Left forelimb (tissue), 1 donor: ENCODE measurements at places on chromosomes 7 and 10.

- DNase-seq, result no peak
Measured at GRCh38 chr10:77602913-77603533, 34.6 kb downstream of the KCNMA1 start.

DNA sequence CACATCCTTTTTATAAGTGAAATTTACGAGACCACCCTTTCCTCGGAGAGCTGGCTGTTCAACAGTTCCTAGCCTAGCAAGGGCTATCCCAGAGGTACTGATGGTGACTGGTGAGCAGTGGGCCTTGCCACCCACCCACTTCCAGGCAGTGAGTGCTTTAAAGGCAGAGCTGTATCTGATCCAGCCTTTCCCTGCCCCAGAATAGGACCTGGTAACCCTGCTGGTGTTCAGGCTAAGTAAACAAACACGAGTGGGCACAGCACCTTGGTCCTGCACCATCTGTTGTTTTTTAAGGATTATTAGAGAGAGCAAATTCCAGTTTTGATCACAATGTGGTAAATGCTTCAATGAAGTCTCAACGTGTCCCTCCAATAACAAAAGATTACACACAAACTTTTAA is 75.7 kb downstream of the COBL start:
- no peak for DNase-seq

DNA sequence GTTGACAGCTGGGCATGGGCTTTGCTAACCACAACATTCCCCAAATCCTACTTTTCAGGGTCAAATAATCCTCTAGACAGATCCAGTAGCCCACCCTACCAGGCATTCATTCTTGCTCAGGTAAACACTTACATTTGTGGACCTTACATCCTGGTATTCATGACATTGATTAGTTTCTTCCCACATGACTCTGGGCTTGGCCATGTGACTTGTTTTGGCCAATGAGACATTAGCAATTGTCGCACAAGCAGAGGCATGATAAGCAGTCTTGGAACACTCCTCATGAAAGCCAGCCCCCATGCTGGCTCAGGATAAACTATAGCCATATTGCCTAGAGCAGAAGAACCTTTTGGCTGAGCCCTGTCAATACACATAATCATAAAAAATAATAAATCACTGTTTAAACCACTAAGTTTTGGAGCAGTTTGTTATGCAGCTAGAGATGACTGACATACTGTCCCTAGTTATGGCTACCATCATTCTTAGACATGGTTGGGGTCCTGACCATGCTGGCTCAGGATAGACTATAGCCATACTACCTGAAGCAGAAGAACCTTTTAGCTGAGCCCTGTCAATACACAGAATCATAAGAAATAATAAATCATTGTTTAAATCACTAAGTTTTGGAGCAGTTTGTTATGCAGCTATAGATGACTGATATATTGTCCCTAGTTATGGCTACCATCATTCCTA is 6.3 kb upstream of the COL13A1 start:
- no peak for DNase-seq

- DNase-seq, result no peak
Measured at GRCh38 chr7:112510001-112510742, 29.4 kb downstream of the LSMEM1 start.

DNA sequence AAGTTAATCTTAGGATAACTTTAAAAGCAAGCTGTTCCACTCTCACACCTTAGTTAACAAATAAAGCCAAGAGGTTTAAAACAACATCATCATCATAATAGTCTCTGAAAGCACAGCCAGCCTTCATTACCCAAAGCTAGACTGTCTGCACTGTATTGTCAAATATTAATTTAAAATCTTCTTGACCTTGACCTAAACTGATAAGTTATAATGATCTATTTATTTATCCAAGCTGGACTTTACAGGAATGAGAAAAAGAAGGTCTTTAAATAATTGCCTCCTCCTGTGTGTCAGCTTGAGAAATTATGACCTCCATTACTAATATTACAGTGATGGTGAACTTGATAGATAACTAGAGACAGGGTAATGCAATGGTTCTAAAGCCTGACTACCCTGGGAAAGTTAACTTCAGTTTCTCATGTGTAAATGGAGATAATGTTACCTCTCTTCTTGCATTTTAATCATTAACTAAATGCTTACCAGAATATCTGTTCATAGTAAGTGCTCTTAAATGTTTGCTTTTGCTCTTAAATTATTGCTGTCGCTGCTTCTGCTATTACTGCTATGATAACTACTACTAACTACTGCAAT is 111.0 kb downstream of the KAT6B start:
- no peak for DNase-seq

DNA sequence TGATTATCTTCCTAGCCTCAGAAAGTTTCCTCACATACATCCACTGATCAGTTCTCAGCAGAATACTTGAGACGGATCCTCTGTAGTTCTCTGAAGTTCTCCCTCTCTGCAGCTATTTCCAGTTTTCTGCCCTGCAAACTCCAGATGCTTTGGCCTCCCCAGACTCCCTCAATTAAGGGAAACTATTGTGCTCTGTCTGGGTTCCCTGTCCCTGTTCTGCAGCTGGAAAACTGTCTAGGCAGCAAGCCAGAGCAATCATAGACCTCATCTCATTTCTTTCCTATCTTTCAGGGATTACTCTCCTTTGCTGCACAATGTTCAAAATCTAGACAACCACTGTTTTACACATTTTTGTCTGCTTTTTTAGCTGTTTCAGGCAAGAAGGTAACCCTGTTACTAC is 9.2 kb downstream of the MICU1 start:
- no peak for DNase-seq

DNA sequence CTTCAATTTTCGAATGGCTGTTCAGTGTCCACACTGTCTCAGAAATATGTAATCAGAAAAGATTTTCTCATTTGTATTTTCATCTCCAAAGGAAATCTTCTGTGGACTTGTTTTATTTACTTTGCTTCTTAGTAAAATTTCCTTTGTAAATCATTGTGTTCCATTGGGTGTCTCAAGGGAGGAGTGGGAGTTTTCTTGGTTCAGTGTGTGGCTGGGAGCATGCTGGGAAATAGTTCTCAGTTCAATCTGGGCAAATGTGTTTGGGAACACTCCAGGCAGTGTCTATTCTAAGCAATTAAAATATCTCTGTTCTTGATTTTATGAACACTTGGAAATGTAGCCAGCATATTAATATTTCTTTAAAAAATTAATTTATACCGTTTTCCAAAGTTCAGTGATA is 1019.8 kb downstream of the CNTNAP2 start:
- no peak for DNase-seq

GRCh38 chr7:37532636-37533035 is 84.0 kb upstream of the ELMO1 start:
- DNase-seq, result no peak

- DNase-seq, result no peak
Measured at GRCh38 chr7:82810558-82811259, 352.0 kb downstream of the PCLO start.

- no peak for DNase-seq
Measured at GRCh38 chr10:79473496-79474095, 28.2 kb upstream of the ZCCHC24 start.

DNA sequence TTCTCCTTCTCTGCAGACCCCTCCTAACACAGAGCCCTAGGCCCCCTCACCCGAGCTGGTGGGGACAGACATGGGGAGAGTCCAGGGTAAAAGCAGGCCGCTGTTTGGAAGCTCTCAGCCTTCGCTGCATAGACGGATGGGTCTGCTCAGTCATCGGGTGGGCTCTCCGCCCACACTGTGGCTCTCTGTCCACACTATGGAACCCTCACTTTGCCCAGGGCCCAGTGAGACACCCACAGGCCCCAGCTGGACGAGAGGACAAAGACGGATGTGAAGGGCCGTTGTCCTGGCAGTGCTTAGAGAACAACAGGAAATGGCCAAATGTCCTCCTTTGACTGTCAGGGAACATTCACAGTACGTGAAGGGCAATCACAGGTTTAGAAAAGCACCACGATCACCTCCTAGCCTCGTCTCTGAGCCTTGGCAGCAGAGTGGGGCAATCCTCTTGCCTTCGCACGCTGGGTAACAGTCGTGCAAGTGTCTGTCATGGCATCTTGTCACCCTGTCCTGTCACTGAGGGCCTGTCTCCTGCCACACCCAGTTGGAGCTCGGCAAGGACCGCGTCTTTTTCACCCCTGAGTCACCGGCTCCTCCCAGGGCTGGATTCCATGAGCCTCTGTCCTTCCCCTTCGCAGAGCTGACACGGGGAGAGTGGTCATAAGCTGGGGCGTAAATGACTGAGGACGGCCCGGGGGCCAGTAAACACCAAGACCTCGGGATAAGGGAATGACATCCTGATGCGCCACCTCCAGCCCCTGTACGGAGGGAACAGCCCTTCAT is 80.6 kb downstream of the PRKAG2 start:
- DNase-seq, result no peak

- peak; percentile 57 for DNase-seq
Measured at GRCh38 chr10:114313866-114314265, 74.8 kb downstream of the VWA2 start.

GRCh38 chr7:2247141-2247995 is 5.3 kb downstream of the NUDT1 start:
- no peak for DNase-seq

- no peak for DNase-seq
Measured at GRCh38 chr7:101999393-101999792, 182.0 kb downstream of the CUX1 start.

DNA sequence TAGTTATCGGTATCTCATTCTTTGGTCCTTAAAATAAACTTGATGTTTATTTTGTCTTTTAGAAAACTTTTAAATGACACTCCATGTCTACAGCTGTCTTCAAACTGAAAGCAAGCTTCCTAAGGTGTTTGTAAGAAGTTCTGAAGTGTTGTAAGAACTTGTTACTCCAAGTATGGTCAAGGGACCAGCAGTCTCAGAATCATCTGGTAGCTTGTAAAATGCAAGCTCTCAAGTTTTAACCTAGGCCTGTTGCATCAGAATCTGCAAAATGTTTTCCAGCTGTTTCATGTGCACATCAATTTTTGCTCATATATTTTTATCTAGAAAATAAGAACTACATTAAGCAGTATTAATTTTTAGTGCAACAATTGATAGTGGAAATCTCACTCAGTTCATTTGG is 104.1 kb downstream of the THSD7A start:
- no peak for DNase-seq

DNA sequence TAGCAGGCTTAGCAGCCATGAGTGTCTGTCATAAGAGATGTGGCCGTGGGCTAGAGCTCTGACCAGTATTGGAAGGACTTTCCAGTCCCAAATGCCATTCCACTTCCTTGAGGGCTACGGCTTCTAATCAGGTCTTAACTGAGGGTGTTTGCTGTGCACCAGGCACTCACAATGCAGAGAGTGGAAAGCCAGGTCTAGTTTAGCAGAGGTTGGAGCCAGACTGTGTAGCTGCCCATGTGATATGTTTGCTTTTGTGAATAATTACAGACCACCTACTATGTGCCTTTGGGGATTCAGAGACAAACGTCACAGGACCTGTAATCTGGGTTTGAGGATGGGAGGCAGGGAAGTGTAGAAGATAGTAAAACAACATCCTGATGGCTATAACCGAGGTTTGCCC is 79.8 kb downstream of the WDFY4 start:
- DNase-seq, result no peak

DNA sequence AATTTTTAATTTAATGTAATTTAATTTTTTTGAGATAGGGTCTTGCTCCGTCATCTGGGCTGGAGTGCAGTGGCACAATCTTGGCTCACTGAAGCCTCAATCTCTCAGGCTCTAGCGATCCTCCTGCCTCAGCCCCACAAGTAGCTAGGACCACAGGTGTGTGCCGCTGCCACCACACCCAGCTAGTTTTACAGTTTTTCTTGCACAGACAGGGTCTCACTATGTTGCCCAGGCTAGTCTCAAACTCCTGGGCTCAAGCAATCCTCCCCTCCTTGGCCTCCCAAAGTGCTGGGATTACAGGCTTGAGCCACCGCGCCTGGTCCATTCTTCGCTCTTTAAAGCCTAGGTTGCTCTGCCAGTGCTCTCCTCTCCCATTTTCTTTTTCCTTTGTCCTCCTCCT is 12.9 kb downstream of the CALML3 start:
- DNase-seq, result peak; percentile 28

- DNase-seq, result peak; percentile 76
Measured at GRCh38 chr7:43906331-43907010, at the start of gene URGCP. TSS of gene URGCP (minus strand) at chr7:43906596. CDS start at chr7:43906575, 21 bp downstream.

GRCh38 chr7:139582671-139583155 is 59.2 kb downstream of the CLEC2L start:
- DNase-seq, result peak; percentile 58

- no peak for DNase-seq
Measured at GRCh38 chr7:36474283-36475010, 84.8 kb downstream of the ANLN start.

DNA sequence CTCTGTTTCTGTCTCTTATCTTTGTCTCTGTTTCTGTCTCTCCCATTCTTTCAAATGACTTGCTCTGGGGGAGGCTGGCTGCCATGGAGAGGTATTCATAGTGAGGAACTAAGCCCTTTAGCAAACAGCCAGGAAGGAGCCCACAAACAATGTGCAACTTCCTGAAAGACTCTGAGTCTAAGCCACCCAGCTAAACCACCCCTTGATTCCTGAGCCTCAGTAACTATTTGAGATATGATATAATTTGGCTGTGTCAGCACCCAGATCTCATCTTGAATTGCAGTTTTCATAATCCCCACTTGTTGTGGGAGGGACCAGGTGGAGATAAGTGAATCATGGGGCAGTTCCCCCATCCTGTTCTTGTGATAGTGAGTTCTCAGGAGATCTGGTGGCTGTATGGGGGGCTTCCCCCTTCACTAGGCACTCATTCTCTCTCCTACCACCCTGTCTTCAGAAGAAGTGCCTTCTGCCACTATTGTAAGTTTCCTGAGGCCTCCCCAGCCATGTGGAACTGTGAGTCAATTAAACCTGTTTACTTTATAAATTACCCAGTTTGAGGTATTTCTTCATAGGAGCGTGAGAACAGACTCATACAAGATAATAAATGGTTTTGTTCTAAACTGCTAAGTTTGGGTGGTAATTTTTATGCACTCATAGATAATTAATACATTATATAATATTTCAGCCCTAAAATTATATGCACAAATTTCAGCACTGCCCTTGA is 121.2 kb upstream of the FOXP2 start:
- DNase-seq, result no peak

DNA sequence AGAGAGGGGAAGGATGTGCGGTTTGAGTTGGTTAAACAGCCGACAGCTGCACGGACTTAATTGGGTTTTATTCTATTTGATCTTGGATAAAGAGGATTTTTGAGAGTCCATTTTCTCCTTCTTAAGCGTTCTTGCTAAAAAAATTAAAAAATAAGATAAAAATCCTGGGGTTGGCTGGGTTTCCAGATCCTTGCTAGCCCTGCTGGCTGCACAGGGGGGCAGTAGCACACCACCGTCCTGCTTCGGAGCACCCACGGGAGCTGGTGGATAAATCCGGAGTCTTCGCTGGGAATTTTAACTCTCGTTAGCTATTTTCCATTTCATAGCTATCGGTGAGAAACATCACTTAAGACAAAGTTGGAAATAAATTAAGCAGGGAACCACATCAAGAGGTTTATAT is 792.0 kb downstream of the TYW1 start:
- DNase-seq, result no peak

GRCh38 chr10:112826018-112826697 is 123.9 kb upstream of the TCF7L2 start:
- DNase-seq, result no peak
